ENCODE measurements at places on chromosomes 4 and X.

DNA sequence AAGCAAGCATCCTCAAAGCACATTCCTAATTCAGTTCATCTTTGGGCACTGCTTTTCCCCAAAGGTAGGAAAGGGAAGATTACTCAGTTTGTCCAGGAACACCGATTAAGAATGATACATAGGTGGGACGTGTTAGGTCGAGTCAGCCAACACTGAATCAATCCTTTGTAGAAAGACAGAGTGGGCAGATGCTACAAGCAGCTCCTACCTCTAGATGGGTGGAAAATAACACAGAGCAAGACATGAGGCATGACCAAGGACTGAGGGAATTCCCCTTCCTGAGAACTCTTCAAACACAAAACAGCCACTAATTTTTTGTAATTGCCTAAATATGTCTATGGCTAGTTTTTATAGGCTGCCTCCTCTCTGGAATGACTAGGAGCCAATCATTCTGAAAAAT, 331.7 kb downstream of the HNRNPD start:
- DNase-seq = no peak

DNA sequence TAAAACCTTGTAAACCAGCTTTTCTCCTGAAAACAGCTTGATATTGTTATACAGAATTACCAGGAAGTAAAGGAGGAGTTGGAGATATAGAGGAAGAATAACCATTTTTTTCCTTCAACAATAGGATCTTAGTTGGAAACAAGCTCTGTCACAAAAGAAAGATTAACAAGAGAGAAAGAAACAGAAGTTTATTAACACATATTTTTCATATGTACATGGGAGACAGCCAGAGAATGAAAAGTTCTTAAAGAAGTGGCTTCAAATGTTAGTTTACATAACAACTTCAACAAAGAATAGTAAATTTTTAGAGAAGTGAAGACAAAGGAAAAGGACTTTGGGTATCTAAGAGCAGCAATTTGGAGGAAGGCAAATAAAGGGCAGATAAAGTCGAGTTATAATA, 94.9 kb upstream of the ANKRD50 start:
- DNase-seq = no peak

- no peak for DNase-seq
These were observed 15.3 kb downstream of the CTAG1B start for GRCh38 chrX:154603438-154604430.

DNA sequence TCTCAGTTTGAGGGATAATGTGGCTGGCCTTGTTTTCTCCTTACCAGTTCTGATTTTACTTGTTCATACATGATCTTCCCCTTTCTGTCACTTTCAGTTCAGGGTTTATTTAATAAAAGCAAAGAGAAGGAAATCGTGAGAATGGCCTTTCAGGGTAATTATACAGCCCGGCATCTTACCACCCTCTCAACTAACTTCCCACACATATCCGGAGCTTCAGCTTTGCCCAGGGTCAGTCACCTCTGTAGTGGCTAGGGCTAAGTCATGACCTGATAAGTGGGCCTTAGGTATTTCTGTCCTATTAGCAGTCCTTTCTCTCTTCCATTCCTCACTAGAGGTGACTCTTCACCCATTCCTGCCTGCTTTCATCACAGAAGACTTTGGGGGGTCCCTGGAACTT, 15.8 kb downstream of the TRPC5 start:
- no peak for DNase-seq

DNA sequence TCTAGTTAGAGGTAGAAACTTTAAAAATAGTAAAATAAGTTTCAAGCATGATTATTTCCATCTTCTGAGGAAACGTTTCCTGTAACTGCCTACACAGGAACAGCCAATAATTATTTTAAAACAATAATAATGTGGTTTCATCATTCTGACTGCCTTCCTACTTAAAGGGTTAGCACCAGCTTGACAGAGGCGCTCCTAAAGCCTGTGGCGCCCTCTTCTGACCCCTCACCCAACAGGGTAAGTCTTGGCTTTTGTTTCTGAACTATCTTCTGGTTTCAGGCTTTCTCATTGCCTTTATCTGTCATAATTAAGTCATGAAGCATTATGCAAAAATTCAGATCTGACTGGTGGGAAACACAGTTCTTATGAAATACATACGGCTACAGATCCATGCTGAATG, 96.7 kb downstream of the ITM2A start:
- DNase-seq = peak; percentile 75

All from activated CD4-positive, alpha-beta T cell treated with anti-CD3 and anti-CD28 coated beads, Interleukin-2, Interleukin-4, amounts not matched to agents 100 ng/mL and 50 ng/mL, durations not matched to agents 16 hours and 8 hours (primary cell).